HFFc6 (cell line): ENCODE measurements at places on chromosomes 16 and 17.

DNA sequence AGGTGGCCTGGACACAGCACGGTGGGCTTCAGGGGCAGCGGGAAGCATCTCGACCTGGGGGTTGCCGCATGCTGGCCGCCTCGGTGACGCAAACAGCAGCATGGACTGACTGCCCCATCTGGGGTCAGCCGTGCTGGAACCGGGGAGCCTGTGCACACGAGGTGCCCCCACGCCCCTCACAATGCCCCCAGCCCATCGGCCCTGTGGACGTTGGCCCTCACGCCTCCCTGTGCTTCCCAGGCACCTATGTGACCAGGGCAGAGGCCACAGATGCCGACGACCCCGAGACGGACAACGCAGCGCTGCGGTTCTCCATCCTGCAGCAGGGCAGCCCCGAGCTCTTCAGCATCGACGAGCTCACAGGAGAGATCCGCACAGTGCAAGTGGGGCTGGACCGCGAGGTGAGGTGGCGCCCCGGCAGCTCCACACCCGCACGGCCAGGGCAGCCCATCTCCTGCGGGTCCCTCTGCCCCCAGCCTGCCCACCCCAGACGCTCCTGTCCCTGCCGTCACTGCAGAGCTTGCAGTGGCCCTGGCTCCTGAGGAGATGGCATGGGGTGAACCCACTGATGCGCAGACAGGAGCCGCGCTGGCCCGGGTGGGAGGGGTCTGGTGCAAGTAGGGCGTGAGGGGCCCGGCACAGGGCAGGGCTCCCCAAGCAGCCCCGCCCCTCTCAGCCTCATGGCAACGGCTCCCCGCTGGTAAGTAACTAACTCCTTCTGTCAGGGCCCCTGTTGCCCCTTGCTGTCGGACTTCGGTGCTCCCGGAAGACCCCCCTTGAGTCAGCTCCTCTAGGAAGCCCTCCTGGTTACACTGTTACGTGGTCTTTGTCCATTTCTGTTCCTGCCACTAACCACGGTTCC, 13.6 kb downstream of the CDH15 start:
- DNase-seq, result no peak

DNA sequence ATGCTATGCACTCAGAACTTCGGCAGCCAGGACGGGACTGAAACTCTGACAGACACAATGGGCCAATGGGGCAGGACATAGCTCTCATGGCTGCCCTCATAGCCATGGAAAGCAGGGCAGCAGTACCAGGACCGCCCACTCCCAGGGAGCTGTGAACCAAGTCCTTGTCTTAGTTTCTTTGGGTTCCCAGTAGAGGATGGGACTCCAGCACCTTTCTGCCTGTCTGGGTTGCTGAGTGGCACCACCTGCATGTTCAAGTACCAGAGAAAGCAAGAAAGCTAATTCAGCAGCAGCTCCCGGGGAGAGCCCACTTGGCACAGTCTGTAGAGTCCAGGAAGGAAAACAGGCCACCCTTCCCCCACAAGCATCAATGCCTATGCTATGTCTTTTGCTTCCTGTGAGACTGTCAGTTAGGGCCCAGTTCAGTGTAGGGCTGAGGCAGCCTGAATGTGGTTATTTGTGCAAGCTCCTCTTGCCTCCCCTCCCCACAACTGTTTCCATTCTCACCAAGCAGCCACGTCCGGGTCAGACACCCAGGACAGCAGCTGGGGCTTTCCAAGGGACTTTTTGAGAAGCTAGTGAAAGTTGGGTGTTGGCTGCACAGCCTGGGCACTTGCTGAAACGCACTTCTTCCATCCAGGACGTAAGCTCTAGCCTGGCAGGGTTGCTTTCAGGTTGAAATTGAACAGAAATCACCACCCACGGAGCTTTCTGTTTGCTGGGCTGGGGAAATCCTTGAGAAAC, 7.8 kb downstream of the SUPT4H1 start:
- DNase-seq, result no peak

DNA sequence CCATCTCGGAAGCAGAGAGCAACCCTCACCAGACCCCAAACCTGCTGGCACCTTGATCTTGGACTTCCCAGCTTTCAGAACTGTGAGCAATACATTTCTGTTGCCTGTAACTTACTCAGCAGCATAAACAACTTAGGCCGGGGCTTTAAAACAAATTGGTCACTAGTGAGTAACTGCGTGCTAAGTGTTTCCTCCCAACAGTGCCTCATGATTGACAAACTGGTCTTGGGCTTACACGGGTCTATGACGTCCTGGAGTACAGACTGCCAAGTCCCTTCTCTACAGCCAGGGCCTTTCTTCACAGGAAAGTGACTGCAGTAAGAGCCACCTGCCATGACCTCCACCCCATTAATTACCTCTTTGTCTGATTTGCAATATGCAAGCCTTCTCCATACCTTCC, 136.7 kb downstream of the XYLT1 start:
- DNase-seq, result peak; percentile 87

DNA sequence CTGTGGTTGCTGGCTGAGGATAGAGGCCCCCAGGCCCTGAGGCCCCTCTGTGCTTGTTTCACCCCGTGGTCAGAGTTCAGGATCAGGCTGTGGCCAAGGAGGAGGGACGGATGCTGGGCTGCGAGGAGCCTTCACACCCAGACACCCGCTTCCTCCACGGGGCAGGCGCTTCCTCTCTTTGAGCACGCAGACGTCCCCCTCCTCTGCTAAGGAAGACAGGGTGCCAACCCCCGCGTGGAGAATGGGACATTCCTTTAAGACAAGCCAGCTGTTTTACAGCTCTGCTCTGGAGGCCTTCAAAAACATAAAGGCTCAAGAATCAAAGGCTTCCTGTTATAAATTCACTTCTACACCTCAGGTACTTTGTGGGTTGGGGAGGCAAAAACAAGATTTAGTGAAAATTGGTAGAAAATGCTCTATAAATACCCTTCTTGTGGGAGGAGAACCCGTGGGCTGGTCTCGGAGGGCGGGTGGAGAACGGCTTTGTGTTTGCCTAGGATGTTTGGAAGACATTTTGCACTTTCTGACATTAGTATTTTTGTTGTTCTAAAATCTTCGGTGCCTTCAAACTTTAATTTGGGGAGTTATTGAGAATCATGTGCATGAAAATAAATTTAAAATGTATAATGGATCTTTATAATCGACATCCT, 60.8 kb upstream of the FOXF1 start:
- no peak for DNase-seq

DNA sequence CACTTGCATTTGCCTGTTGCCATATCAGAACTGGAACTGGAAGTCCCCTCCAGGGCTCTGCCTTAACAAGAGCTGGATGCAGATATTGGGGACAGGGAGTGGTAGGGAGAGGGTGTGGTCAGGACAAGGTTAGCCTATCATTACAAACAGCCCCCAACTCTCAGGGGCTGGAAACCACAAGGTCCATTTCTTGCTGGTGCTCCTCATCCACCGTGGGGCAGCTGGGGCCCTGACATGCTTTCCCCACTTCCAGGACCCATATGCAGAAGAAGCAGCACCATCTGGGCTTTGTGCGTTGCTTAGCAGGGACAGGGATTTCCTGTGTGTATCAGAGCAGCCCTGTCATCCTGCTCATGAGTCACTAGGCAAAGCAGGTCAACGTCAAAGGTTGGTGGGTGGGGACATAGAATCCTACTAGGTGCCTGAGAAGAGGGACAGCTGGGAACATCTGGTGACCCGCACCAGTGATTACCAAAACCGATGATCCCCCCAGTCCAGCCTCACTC, 26.9 kb downstream of the RGS9 start:
- peak; percentile 70 for DNase-seq

DNA sequence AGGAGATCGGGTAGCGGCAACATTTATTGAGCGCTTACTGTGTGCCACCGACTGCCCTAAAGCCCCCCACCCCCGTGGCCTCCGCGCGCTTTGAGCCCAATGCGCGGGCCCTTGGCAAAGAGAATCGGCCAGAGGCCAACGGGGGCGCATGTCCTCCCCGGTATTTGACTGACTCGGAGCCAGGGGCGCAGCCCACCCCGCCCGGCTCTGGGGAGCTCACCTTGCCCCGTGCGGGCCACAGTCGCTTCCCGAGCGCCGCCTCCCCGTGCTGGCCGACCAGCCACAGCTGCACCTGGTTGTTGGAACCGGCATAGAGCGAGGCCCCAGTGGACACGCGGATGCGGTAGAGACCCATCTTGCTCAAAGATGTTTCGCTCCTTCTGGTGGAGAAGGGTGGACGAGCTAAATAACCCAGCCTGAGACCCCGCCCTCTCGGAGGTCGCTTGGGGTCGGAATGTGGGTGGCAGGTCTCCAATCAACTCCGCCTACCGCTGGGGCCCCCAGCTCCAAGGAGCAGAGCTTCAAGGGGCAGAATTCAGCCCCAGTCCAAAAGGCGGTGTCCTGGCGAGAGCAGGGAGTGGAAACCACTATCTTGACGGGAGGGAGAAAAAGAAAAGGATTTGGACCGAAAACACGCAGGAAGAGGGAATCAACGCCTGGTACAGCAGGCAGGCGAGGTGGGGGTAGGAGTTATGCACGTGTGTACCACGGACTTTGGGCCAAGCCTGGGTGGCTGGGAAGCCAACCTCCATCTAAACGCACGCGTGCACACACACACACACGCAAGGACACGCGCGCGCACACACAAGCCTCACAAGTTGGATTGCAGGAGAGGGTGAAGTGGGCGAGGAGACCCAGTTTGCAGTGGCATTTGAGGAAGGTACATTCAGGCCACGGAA, at the start of gene ALOX15:
Gene ALOX15 (minus strand): TSS at position 382 of the 899 bp plus-strand sequence. CDS start 27 bp downstream, at position 355.
- no peak for DNase-seq

DNA sequence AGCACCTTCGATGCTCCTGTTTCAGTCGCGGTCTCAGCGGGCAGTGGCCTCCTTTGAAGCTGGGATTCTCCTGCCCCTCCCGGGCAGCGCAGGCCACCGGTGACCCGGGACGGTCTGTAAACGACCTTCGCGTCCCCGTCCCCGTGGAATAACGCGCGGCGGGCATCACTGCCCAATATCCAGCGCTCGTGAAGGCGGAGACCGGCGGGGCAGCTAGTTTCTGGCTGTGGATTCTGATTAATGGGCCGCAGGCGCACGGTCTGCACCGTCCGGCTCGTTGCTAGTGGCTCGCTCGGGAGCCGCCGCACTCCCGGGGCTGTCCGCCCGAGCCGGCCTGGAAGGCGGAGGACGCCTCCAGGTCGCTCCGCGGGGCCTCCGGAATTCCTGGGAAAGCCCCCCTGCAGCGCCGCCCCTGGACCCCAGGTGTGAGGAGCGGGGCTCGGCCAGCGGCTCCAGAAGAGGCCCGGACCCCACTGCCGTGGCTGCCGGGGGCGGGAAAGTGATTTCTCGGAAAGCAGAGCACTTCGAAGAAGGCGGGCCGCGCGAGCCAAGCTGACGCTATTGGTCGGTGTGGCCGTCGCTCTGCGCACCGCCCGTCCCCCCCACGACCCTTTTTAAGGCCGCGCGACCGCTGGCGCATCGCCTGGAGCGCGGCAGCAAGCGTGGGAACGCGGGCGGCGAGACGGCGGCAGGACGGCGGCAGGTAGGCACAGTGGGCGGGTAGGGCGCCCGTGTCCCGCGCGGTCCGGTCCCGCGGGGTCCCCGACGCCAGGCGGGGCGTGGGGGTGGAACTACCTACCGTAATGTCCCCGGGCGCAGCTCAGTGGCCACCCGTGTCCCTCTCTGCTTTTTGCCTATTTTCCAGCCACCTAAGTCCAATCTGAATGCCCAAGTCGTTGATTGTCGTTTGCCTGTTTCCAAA, at the start of gene IRF8:
Gene IRF8 (plus strand): TSS at position 642 of the 922 bp plus-strand sequence. CDS start 3,854 bp downstream, outside the sequence.
- no peak for DNase-seq

- no peak for DNase-seq
These were observed 18.2 kb downstream of the DDX42 start for GRCh38 chr17:63792055-63792729.

DNA sequence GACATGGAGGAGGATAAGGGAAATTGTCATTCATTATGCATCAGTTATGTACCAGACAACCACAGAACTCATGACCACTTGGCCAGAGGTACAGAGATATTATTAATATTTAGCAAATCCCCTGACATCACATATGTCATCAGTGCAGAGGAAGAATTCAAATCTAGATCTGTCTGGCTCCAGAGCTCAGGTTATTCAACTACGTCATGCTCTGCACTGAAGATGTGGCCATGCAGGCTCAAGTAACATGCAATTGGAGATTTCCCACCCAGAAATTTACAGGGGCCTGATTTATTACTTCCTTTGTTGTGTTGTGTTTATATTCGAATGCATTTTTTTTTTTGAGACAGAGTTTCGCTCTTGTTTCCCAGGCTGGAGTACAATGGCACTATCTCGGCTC, 224.3 kb downstream of the HS3ST4 start:
- no peak for DNase-seq

GRCh38 chr16:21169249-21169981, 10.9 kb downstream of the LDAF1 start:
- DNase-seq, result peak; percentile 32

DNA sequence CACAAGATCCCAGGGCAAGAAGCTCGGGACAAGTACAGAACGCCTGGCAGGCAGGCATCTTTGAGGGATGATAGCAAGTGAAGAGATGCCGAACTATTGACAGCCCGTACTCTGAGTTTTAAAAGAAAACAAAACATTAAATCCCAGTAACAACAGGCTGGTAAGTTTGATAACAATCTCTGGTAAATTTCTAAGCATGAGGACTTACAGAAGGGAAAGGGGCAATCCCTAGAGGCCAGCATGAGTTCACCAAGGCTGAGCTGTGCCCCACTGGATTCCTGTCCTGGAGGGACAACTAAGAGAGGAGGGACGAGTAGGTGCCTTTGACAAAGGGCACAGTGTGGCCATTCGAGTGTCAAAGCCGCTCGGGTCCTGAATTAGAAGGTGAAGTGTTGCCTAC, 26.2 kb downstream of the CCDC182 start:
- no peak for DNase-seq

GRCh38 chr17:76909971-76910760, 42.0 kb downstream of the MGAT5B start:
- DNase-seq, result peak; percentile 10

DNA sequence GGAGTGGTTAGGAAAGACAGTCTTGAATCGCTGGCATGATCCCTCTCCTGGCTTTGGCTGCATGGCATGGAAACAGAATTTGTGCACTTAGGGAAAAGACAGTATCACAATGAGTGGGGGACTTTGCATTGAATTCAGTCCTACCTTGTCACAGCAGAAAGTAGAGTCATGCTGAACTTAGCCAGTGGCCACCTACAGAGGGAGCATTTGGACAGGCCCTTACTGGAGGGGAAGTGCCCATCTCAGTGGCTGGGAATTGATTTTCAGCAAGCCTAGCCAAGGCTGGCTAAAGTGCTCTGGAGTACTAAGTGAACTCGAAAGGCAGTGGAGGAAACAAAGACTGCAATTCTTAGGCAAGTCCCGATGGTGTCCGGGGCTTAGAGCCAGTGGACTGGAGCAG, 364.3 kb upstream of the TOM1L1 start:
- no peak for DNase-seq

- peak; percentile 91 for DNase-seq
These were observed 44.3 kb downstream of the HOXB1 start for GRCh38 chr17:48486557-48486956.
